ENCODE measurements at places on chromosomes 1 and 21.

GRCh38 chr1:245095903-245096302 lies 58.9 kb upstream of the KIF26B start:
- DNase-seq, result no peak

- DNase-seq, result no peak
These were observed 770.0 kb upstream of the RGS18 start for GRCh38 chr1:191388283-191388682.

GRCh38 chr1:43008115-43009060 lies 49.7 kb upstream of the SLC2A1 start:
- DNase-seq, result no peak

DNA sequence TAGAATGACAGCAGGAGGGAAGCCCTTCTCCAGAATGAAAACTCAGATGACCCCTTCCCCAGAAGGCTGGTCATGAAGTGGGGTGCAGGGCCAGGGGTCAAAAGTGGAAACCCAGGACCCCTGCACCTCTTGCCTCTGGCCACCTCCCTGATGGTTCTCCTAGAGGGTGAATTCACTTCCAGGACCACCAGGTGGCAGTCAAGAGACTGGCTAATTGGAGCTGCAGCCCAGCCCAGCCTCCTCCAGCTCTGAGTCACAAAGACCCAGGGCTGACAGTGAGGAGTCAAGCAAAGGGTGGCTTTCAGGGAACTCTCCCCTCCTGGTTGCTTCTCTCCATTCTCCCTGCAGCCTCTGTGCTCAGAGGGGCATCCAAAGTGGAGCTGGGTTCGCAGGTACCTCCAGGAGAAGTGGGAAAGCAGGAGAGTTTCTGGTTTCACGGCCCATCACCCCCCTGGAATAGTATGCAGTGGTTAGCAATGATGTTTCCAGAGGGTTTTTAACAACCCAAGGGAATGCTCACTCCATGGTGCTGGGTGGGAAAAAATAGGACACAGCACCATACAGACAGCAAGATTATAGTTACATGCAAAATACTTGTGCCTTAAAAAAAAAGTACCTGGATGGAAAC lies 6.1 kb upstream of the EPHB2 start:
- peak; percentile 55 for DNase-seq

DNA sequence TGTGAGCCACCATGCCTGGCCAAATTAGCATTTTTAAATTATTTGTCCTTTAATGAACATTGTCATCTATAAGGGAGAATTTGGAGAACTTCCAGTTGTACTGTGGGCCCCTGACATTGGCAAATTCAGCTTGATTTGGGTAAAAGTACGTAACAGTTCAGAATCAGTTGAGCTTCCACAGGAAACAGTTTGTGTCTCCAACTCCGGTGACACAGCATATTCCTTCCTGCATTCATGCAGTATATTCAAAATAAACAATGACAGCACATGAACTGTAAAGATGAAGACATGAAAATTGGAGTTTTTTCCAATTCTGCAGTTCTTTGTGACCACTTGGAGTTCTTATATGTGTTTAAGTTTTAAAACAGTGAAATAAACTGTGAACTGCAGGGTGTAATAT lies 28.2 kb downstream of the RNF220 start:
- DNase-seq, result no peak

- DNase-seq, result no peak
These were observed 56.3 kb upstream of the NEK2 start for GRCh38 chr1:211731456-211732292.
